ENCODE measurements at places on chromosomes 3 and 15.
A peak's percentile ranks its signal among the peaks of the same experiment; 100 is the strongest.

DNA sequence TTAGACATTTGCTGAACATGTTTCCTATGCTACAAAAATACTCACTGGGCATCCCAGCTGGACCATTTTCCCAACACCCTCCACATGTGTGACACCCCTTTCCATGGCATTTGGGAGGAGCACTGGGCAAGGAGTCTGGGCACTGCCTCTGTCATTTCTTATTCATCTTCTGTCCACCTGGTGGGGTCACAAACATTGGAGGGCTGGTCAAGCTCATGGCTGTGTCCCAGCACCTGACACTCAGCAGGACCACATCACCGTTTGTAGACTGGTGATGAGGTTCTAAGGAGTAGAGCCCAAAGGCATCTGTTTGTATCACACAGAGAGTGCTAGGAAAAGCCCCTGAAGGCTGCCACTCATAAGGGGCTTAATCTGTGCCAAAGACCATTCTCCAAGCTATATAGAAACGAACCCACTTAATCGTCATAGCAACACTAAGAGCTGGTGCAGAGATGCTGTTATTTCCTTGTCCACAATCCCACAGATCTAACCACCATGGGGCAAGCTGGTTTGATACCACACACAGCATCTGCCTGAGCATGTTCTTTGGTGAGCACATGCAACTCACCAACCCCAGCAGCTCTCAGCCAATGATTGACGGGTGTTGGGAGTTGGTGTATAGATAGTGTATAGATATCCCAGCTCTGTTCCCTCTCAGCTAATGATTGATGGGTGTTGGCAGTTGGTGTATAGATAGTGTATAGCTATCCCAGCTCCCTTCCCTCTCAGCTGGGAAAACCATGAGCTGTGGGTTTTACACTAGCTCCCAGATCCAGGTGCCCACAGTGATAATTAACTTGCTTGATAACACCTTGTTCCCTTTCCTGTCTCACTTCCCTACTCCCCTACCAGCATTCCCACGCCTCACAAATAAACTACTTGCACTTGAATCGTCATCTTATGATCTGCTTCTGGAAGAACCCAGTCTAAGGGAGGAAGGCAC is 42.7 kb upstream of the ATP2B2 start:
- H3K4me1 ChIP-seq, result peaks cover 11% of the 10 kb centered on the region
- H3K36me3 ChIP-seq, result no peaks in the 10 kb centered on the region
- H3K27ac ChIP-seq, result no peak overlapping the region
- peaks cover 27% of the 10 kb centered on the region for H3K27me3 ChIP-seq
- no peak overlapping the region for H3K4me3 ChIP-seq

DNA sequence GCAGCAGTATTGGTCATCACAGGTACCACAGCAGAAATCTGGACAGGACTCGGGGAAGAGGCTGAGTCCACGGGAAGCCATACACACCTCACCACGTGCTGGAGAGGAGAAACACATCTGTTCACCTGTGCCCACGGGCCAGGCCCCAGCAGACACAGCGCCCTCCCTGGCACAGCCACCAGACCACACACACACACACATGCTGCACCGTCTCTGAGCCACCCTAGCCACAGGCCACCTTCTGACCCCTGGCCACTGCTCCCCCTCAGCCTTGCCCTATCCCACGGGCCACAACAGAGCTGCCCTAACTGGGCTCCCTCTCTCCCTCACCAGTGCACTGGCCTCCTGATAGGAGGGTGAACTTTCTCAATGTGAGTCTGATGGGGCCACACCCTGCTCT is 2.8 kb downstream of the SHISA5 start:
- H3K27ac ChIP-seq, result no peak overlapping the region
- no peak overlapping the region for H3K4me3 ChIP-seq
- H3K27me3 ChIP-seq, result no peaks in the 10 kb centered on the region
- peaks cover 26% of the 10 kb centered on the region for H3K36me3 ChIP-seq
- no peak for DNase-seq
- H3K4me1 ChIP-seq, result peaks cover 39% of the 10 kb centered on the region

DNA sequence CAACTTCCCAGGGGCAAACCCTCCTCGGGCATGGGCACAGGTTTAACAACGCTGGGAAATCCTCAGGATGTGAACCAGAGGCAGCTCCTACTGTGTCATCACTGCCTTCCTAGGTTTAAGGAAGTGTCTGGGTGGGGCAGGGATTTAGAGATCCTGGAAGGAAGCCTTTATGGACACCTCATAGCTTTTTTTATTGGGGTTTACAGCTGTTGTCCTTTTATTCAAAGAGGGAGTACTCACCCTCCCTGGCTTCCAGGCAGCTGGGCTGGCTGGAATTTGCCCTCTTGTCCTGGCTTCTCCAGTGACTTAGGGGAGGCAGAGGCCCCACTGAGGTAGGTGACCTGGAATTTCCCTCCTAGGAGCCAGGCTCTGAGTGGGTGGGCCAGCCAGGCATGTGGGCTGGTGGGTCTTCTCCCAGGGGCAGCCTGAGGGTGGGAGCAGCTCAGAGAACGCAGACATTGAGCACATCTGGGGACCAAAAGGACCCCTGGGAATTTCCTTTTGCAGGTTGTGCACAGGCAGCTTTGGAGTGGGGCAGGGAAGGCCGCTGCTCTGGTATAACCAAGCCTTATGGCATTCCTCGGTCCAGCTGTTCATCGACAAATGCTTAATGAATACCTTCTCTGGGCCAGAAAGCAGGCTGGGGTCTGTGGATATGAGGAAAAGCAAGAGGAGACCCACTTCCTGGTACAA is 13.5 kb upstream of the FAM3D start:
- H3K4me1 ChIP-seq, result no peaks in the 10 kb centered on the region
- DNase-seq, result no peak
- no peaks in the 10 kb centered on the region for H3K36me3 ChIP-seq
- H3K4me3 ChIP-seq, result no peak overlapping the region
- H3K27me3 ChIP-seq, result peaks cover 33% of the 10 kb centered on the region

GRCh38 chr3:128568602-128569490 is 75.8 kb upstream of the GATA2 start:
- H3K36me3 ChIP-seq, result no peaks in the 10 kb centered on the region
- DNase-seq, result no peak
- H3K27ac ChIP-seq, result peak overlapping the region; percentile 1
- peaks cover 61% of the 10 kb centered on the region for H3K27me3 ChIP-seq
- H3K4me3 ChIP-seq, result no peak overlapping the region
- H3K4me1 ChIP-seq, result peaks cover 33% of the 10 kb centered on the region

GRCh38 chr3:145191543-145191942 is 969.4 kb downstream of the PLOD2 start:
- no peaks in the 10 kb centered on the region for H3K4me1 ChIP-seq
- DNase-seq, result no peak
- H3K4me3 ChIP-seq, result no peak overlapping the region
- H3K36me3 ChIP-seq, result no peaks in the 10 kb centered on the region
- H3K27ac ChIP-seq, result no peak overlapping the region
- H3K27me3 ChIP-seq, result no peaks in the 10 kb centered on the region

- no peak overlapping the region for H3K27ac ChIP-seq
- no peak overlapping the region for H3K4me3 ChIP-seq
- H3K36me3 ChIP-seq, result no peaks in the 10 kb centered on the region
- DNase-seq, result no peak
Observed at GRCh38 chr3:59820352-59820934, 770.6 kb upstream of the CFAP20DC start.

DNA sequence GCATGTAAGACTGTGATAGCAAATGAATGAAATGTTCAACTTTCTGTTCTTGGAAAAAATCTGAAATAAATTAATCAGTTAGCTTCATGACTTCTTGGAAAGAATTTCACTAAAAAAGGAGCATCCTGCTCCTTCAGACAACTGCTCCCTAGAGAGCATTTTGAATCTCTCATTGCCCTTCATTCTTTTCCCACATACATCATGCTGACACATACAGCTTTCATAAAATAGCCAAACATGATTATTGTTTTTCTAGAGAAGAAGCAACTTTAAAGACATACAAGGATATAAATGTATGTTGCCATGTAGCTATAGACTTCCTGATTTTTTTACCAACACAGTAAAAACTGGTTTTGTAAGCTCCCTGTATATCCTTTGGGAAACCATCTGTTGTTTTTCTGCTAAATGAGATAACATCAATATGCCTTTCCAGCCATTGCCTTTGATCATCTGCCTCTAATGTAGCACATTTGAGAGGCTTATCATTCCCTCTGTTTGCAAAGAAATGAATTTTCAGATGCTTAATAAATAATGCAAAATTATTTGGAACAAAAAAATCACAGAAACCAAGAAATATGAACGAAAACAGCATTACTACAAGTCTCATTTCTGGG is 248.2 kb upstream of the GPR149 start:
- no peaks in the 10 kb centered on the region for H3K4me1 ChIP-seq
- H3K4me3 ChIP-seq, result no peak overlapping the region
- H3K36me3 ChIP-seq, result no peaks in the 10 kb centered on the region
- H3K27me3 ChIP-seq, result no peaks in the 10 kb centered on the region
- no peak for DNase-seq

DNA sequence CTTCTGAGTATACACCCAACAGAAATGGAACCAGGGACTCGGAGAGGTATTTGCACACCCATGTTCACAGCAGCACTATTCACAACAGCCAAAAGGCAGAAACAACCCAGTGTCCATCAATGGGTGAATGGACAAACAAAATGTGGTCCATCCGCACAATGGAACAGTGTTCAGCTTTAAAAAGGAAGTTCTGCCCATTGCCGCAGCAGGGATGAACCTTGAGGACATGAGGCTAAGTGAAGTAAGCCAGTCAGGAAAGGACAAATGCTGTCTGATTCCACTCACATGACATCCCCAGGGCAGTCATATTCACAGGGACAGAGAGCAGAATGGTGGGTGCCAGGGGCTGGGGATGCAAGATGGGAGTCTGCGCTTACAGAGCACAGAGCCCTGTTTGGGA is 7.5 kb downstream of the IQSEC1 start:
- H3K36me3 ChIP-seq, result no peaks in the 10 kb centered on the region
- H3K27ac ChIP-seq, result no peak overlapping the region
- H3K4me3 ChIP-seq, result no peak overlapping the region
- H3K4me1 ChIP-seq, result no peaks in the 10 kb centered on the region

- H3K36me3 ChIP-seq, result no peaks in the 10 kb centered on the region
- peak overlapping the region; percentile 67 for H3K4me3 ChIP-seq
- DNase-seq, result peak; percentile 42
- no peaks in the 10 kb centered on the region for H3K27me3 ChIP-seq
- H3K27ac ChIP-seq, result peak overlapping the region; percentile 81
- H3K4me1 ChIP-seq, result peaks cover 40% of the 10 kb centered on the region
Observed at GRCh38 chr15:49428409-49429095, 5.5 kb downstream of the FGF7 start.

GRCh38 chr15:66578286-66578875 is 12.6 kb upstream of the LCTL start:
- no peaks in the 10 kb centered on the region for H3K27me3 ChIP-seq
- H3K4me3 ChIP-seq, result no peak overlapping the region
- peaks cover 26% of the 10 kb centered on the region for H3K4me1 ChIP-seq
- H3K36me3 ChIP-seq, result no peaks in the 10 kb centered on the region
- DNase-seq, result no peak

GRCh38 chr15:90917569-90917968 is 14.5 kb downstream of the MAN2A2 start:
- H3K4me1 ChIP-seq, result peaks cover 62% of the 10 kb centered on the region
- no peaks in the 10 kb centered on the region for H3K27me3 ChIP-seq
- H3K36me3 ChIP-seq, result peaks cover 91% of the 10 kb centered on the region
- H3K27ac ChIP-seq, result peak overlapping the region; percentile 91
- peak overlapping the region; percentile 57 for H3K4me3 ChIP-seq

DNA sequence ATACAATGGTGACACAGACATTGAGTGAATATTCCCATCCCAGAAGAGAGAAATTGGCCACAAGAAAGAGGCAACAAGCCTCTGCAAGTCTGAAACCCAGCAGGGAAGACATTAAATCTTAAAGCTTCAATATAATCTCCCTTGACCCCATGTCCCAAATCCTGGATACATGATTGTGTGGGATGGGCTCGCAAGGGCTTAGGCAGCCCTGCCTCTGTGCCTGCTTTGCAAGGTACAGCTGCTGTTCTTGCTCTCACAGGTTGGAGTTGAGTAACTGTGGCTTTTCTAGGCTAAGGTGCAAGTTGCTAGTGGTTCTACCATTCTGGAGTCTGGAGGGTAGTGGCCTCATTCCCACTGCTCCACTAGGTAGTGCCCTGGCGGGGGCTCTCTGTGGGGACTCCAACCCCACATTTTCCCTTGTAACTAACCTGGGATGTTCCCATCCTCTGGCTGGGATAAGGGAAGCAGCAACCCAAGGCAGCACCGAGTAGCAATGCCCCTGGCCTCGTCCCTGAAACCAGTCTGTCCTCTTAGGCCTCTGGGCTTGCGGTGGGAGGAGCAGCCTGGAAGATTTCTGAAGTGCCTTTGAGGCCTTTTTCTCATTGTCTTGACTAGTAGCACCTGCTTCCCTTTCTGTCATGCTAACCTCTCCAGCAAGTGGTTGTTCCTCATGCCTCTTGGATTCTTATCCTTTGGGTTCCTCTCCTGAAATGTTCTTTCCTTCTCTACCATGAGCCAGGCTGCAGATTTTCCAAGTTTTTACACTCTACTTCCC is 90.0 kb downstream of the FAM174B start:
- no peaks in the 10 kb centered on the region for H3K27me3 ChIP-seq
- H3K4me1 ChIP-seq, result peaks cover 26% of the 10 kb centered on the region
- DNase-seq, result no peak

GRCh38 chr15:29774900-29775299 is 47.4 kb downstream of the TJP1 start:
- peaks cover 74% of the 10 kb centered on the region for H3K4me1 ChIP-seq
- H3K27ac ChIP-seq, result no peak overlapping the region
- H3K36me3 ChIP-seq, result peaks cover 22% of the 10 kb centered on the region
- no peak overlapping the region for H3K4me3 ChIP-seq

- peak overlapping the region; percentile 43 for H3K27ac ChIP-seq
- H3K27me3 ChIP-seq, result no peaks in the 10 kb centered on the region
- no peak overlapping the region for H3K4me3 ChIP-seq
- no peak for DNase-seq
- H3K4me1 ChIP-seq, result peaks cover 5% of the 10 kb centered on the region
Observed at GRCh38 chr3:99536555-99537314, 101.7 kb upstream of the COL8A1 start.

DNA sequence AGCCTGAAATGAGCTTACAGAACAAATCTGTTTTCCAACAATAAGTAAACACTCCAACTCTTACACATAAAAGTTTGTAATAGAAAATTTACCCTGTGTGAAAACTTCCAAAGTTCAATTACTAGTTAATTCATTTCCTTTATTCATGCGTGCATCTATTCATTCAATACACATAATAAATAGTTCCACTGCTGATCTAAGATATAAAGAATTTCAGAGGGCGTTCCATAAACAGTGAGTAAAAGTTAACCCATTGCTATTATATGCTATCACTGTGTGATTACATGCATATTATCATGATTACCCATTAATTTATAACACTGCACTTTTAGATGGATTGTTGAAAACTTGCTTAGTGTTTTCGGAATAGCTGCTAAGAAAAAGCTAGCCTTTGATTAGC is 36.2 kb upstream of the CFAP20DC start:
- no peaks in the 10 kb centered on the region for H3K4me1 ChIP-seq
- H3K27me3 ChIP-seq, result peaks cover 32% of the 10 kb centered on the region
